Upper lobe of left lung (tissue), 6 donors: ENCODE measurements at places on chromosomes 2 and 18.

- no peak for DNase-seq
Measured at GRCh38 chr2:108243566-108243965, 3.8 kb downstream of the SULT1C3 start.

- no peak for DNase-seq
Measured at GRCh38 chr2:189548666-189549448, 31.7 kb downstream of the SLC40A1 start.

DNA sequence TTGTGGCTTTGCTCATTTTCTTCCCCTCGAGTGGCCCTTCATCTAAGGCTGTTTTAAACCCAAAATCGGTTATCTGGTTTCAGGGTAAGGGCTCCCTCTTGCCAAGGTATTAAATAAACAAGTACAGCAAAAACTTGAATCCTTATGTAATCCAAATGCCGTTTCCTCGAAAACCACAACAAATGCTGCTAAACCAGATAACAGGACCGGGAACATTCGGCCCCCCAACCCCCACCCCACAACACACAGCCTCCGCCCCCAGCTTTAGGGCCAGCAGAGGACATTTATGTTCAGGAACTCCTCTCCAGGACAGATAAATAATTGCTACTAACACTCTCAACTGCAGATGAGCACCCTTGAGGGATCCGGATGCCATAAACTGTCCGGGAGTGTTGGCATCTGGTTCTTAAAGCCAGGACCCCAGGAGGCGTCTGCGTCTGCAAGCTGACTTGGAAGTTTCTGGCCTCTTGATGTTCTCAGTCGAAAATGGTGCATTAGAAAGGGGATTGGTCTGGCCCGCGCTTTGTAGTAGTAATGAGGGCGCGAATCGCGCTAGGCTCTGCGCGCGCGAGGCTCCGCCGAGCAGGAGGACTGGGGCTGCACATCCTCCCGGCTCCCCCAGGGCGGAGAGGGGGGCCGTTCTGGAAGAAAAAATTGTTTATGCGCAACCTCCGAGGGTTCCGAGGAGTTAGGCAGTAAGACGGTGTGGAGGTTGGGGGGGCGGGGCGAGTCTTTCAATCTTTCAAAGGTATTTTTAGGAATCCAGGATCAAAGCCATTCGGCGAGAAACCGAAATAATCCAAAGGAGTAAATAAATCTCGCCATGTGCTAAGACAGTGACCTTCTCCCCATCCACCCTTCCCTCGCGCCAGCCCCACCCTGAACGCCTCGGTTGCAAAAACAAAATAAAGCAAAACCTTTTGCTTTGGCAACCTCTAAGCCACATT, 3.9 kb upstream of the ID2 start:
- peak; percentile 45 for DNase-seq

DNA sequence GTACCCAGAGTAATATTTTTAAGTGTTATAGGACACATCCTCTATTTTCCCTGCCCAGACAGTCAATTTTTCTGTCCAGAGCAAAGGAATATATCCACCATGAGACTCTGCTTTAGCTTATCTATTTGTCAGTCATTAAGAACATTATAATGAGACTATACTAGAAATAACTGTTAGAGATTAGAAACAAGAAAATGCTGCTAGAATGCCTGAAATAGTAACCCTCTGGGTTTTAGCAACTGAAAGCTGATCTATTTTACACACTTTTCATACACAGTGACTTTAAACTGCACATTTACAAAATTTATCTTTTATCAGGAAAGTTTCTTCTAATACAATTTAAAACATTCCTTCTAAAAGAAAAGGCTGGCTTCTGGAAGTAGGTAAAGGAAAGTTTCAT, 39.6 kb downstream of the MBD2 start:
- no peak for DNase-seq

GRCh38 chr2:10170256-10170655, 47.7 kb downstream of the RRM2 start:
- DNase-seq = no peak

- no peak for DNase-seq
Measured at GRCh38 chr2:215489288-215489848, 53.5 kb upstream of the FN1 start.

DNA sequence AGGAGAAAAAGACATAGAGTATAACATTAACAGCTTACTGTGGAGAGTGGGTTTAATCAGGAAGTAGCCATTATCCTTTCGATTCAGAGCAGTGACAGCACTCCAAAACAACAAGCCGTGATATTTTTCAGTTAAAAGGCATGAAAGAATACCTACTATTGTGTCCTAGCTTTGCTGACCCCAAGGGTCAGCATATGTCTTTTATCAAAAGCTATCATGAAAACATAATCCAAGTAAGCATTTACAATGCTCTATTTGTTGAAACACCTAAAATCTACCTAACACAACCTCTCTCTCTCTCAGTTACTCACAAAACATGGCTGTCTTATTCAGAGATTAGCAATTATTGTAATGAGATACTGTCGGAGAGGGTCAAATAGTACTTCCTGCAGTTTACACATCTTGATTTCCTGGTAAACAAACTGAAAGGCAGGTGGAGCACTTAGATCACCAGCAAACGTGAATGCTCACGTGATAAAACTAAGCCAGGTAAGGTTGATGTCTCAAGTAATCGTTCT, 100.0 kb downstream of the BAZ2B start:
- no peak for DNase-seq

- no peak for DNase-seq
Measured at GRCh38 chr2:128217671-128218070, 101.0 kb downstream of the HS6ST1 start.

GRCh38 chr18:45590036-45590886, 25.0 kb upstream of the SLC14A2 start:
- DNase-seq = no peak

- DNase-seq = no peak
Measured at GRCh38 chr18:75253784-75254183, 43.2 kb downstream of the TSHZ1 start.

DNA sequence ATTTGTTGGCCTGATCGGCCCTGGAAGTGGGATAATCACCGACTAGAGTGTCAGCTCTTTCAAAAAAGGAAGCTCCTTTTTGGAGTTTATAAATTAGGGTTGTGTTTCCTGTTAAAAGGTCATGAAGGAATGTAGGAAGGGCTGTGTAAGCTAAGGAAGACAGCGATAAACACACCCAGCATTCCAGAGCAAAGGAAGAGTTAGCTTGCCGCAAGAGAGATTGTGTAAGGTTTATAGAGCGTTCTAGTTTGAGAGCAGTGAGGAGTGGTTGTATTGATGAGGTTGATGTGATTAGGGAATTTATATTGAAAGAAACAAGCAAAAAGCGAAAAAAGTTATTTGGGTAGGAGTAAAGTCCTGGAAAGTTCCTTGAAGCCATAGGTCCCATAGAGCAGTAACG, 3.5 kb upstream of the ILKAP start:
- DNase-seq = no peak

GRCh38 chr2:10892796-10893350, 18.9 kb upstream of the KCNF1 start:
- DNase-seq = no peak

DNA sequence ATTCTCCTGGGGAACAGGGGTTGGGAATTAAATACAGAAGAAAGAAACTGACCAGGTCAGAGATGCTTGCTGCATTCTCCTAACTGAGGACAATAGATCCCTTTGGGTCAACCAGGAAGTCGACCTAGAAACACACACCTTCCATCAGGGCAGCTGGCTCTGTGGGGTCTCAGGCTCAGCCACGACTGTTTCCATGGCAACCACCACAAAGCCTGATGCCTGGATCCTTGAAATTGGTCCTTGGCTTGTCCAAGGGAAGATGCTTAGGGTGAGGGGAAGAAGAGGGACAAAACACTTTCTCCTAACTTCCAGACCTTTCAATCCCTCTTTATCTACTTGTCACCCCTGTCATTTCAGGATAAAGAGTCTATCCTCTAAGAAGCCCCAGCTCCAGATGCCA, 194.4 kb downstream of the ALK start:
- no peak for DNase-seq

DNA sequence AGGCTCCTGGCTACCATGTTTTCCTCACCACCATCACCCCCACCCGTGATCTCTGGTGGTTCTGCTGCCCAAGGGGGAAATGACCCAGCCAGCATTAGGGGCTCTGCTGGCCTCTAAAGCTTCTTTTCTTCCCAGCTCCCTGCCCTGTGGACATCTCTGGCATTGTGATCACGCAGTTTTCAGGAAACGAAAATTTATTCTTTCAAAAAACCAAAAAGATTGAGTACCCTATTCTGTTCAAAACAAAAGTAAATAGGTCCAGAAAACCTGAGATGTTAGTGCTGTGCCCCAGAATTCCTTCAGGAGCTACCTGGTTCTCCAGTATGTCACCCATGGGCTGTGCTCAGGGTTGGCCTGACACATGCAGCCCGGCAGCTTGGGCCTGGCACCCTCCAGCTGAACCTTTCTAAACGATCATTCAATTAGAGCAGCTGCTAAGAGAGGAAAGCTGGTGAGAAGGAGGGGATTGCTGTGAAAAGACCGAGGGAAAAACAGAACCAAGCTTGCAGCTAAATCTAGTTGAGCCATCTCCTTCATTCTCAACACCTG, 157.5 kb downstream of the MGAT5 start:
- no peak for DNase-seq

DNA sequence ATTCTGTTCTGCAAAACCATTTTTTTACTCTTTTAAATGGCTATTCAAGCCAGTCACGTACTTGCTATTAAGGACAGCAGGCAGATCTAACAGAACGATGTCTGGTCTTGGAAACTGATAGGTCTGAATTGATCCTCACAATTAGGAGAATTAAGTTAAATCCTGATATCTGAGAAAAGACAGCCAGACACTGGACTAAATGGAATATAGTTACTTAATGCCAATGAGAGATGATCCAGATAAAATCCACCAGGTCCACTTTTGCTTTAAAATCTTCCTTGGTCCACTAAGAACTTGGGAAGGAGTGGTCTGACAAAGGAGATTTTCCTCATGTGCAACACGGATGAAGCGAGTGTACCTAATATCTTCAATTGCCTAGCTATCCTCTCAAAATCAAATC, 86.9 kb downstream of the PLEKHM3 start:
- DNase-seq = no peak

DNA sequence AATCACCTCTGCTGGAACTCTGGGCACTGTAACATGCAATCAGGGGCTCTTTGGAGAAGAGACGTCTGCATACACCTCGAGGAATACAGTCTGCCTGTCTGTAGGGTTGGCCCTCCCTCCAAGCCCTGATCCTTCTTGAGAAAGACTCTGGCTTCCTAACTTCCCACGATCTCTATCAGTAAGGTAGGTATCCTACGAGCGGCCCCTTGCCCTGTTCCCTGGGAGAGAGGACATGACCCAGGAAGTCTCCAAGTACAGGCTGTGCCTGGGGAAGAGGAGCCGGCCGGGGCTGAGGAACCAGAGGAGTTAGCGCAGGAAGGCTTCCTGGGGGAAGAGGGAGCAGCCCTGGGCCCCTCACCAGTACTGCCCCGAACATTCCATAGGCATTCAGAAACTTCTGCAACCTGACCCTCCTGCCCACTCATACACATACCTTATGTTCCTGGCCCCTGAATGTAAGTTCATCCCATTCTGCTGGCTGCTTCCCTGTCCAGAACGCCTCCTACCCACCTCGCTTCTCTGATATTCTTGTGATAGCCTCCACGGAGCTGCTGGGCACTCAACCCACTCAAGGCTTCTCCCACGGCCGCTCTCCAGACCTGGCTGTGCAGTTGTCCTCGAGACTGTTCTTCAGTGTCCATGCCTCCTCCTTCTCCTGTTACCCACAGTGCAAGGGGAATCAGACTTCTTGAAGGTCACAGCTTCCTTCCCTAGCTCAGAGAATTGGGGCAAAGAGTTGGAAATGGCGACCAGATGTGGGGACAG, 116.1 kb downstream of the CYP26B1 start:
- DNase-seq = no peak

- no peak for DNase-seq
Measured at GRCh38 chr2:74495440-74495839, 4.0 kb downstream of the LBX2 start.

- DNase-seq = no peak
Measured at GRCh38 chr2:155310589-155310988, 612.1 kb downstream of the KCNJ3 start.

DNA sequence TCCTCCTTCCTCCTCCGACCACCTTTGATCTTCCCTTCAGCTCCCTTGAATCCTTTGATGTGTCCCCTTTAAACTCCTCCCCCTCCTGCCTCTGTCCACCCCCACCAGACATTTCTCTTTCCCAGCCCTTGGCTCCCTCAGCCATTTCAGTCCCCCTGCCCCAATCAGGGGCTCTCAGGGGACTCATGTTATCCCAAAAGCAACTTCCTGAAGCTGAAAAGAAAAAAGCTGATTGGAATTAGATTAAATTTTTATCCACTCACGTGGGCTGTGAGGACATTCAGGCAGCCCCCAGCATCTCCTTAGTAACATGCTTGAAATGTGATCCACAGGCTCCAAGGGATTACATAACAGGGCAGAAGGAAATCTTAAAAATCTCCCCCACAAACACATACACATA, 81.3 kb downstream of the NEURL3 start:
- DNase-seq = no peak

- no peak for DNase-seq
Measured at GRCh38 chr2:232993231-232993821, 19.7 kb downstream of the NGEF start.

DNA sequence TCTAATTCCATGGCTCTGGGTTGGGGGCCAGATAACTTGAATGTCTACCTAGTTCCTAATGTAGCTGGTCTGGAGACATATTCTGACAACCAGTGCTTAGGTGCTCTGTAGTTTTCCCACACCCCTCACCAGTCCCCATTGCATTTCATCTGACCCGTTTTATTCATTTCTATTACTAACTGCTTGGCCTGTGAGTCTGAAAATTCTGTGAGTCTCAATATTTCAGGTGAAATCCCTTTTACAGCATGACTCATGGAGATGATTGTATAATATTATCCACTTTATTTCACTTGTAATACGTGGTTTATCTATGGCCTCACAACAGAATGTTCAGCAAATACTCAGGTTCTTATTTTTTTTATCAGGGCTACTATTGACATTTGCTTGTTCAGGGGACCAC, 103.7 kb upstream of the UGP2 start:
- DNase-seq = no peak

DNA sequence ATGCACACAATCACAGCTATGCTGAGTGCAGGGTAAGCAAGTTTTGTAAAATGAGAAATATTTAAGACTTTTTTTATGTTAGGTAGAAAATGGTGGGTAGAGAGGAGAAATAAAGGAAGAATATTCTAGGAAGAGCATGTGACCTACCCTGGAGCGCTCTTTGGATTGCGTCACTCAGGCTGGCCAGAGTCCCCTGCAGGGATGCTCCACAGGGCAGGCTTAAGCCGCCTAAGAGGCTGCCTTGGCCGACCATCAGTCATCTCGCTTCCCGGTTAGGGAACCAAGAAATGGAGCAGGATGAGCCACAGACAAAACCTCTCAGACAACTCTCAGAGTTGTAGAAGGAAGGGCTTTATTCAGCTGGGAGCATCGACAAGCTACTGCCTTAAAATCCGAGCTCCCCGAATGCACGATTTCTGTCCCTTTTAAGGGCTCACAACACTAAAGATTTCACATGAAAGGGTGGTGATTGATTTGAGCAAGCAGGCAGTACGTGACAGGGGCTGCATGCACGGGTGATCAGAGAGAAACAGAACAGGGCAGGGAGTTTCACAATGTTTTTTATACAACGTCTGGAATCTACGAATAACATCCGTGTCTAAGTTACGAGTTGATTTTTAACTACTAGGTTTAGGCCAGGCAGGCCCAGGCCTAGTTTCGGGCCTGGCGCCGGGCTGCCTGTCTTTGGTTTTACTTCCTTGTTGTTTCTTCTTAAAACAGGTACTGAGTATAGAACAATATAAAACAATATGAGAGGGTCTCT, 1072.0 kb downstream of the CBLN2 start:
- peak; percentile 29 for DNase-seq
